Activated CD4-positive, alpha-beta T cell treated with anti-CD3 and anti-CD28 coated beads for 1 hour (primary cell): ENCODE measurements at places on chromosomes 1 and 21.

DNA sequence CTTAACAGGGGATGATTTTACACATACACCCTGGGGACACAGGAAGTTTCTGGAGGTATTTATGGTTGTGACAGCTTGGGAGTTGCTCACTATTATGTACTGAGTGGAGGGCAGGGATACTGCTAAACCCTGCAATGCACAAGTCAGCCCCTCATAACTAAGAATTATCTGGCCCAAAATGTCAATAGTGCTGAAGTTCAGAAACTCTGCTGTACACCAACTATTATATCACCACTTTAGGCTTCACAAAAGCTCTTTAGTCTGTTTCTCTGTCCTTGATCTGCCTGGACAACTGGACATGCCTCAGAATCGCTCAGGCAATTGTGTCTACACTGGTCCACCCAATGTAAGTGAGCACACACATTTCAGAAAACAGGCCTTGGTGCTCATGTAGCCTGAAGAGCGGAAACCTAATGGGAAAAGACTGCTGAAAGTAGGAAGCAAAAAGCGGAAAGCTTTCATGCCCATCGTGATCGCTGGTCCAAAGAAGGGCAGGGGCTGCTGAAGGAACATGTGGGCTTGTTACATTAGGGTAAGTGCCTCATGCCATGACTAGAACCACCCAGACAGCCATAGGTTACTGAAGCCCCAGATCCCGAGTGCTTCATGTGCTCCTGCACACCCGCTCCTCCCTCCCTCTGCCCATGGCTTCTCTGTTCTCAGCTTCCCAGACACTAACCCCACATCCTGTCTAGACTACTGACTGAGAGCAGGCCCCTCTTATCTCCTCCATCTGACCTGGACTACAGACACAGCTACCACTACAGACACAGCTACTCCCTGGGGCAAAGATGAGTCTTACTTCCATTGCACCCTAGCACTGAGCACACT, 73.5 kb downstream of the LRIG2 start:
- DNase-seq = no peak

DNA sequence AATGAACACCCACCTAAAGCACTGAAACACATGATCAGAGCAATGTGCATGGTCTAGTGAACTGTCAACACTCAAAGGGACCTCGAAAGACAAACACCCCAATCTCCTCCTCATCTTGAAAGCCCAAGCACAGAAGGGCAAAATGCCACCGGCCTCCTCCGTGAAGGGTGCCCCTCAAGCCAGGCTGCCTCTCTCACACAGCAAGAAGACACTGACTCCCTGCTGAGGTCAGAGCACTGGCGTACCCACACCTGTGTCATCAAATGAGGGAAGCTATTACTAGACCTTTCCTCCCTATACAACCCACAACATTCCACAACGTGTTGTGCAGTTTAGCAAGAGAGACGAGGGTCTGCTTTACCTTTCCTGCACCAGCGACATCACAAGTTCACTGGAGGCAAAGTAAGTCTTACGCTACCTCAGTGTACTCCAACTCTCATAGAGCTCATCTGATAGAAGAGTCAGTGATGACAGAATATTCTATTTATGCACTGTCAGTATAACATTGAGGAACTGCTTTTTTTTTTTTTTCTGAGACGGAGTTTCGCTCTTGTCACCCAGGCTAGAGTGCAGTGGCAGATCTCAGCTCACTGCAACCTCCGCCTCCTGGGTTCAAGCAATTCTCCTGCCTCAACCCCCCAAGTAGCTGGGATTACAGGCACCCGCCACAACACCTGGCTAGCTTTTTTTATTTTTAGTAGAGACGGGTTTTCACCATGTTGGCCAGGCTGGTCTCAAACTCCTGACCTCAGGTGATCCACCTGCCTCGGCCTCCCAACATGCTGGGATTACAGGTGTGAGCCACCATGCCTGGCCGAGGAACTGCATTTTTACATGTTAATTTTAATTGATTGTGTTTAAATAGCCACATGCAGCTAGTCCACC, 3.3 kb downstream of the SH3BP5L start:
- DNase-seq = peak; percentile 3

GRCh38 chr1:172357753-172358385, 62.6 kb upstream of the C1orf105 start:
- DNase-seq = no peak

DNA sequence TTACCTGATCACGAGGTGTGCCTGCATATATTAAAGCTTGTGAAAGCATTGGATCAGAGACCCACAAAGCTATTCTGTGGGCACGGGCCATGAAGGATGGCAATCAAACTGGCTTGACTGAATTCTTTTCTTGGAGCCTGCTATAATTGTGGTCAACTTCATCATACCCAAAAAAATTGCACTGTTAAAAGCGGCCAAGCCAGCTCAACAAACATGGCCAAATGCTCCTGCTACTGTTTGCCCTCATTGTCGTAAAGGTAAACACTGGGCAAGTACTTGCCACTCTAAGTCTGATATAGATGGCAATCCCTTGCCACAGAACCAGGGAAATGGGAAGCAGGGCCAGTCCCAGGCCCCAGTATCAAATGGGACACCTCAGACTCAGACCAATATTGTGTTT, 6.6 kb upstream of the GSTM5 start:
- no peak for DNase-seq

GRCh38 chr1:206015071-206015470, 8.6 kb downstream of the CTSE start:
- no peak for DNase-seq

- no peak for DNase-seq
Observed at GRCh38 chr1:235105051-235106043, 23.3 kb downstream of the TOMM20 start.

DNA sequence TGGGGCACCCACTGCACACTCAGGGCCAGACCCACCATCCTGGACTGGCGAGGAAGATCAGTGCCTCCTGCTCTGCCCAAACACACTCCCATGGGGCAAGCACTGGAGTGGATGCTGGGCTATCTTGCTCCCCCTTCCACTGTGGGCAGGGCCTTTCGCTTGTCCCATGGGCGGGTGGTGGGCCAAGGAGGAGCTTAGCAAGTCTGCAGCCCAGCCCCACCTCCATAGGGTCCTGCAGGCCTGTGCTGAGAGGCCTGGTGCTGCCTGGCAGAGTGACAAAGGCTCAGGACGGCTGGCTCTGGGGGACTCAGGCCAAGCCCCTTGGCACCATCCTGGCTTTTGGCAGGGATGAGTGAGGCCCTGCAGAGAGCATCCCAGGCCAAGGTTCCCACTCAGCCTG, 89.4 kb downstream of the PTPRU start:
- no peak for DNase-seq

DNA sequence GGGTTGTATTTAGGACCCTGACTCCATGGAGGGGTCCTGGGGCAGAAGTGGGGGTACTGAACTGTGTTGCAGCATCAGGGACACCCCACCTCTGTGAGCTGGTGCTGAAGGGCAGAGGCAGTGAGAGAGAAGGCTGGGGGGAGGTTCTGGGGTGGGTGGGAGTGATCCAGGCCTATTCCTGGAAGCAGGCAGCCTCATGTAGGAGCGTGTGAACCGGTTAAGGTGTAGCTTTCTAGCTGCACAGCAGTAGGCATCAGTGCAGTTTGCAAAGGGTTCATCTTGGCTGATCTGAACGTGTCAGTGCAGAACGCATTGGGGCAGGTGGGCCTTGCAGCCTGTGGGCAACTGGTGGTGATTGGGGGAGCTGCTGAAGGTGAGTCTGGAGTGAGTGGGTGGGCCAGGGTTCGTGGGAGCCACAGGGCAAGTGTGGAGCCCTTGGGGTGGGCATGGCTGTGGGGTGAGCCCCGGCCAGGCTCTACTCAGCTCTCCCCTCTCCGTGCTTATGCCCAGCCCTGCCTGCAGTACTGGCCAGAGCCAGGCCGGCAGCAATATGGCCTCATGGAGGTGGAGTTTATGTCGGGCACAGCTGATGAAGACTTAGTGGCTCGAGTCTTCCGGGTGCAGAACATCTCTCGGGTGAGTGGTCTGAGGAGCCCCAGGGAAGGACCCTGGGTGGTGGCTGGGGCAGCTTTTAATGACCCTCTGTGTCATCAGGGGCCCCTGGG, 86.7 kb downstream of the PTPRU start:
- no peak for DNase-seq

DNA sequence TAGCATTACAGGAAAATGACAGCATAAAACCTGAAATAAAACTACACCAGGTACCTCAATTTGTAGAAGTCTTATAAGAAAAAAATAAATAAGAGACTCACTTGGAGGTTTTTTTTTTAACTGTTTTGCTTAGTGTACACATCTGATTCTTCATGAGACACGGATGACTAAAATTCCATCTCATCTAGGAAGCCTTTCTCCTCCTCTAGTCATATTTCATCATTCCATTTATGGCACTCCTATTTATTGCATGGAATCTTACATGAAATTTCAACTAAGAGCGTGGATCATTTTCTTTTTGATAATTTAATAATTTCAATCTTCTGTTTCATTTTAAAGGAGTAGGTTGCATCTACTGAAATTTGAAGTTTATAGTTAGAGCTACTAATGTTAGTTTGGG, 1.6 kb upstream of the PTGS2 start:
- DNase-seq = no peak

DNA sequence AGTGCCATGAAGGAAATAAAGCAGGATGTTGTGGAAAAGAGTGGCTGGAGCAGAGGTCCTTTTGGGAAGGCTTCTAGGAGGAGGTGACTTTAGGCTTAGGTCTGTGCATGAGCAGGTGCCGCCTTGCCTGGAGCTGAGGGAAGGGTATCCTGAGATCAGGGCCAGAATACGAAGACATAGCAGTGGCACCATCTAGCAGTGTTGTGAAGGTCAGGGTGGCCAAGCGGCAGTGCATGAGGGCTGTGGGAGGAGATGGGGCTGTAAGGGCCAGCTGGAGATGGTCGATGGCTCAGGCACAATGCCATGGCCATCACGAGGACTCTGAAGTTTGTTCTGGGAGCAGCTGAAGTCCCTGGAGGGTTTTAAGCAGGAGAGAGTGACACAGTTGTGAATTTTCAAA, 219.5 kb downstream of the PTPRU start:
- no peak for DNase-seq

GRCh38 chr1:52142220-52143183, 613 bp downstream of the ZFYVE9 start:
- DNase-seq = peak; percentile 10

- no peak for DNase-seq
Observed at GRCh38 chr1:146029117-146029516, 7.6 kb upstream of the HJV start.

DNA sequence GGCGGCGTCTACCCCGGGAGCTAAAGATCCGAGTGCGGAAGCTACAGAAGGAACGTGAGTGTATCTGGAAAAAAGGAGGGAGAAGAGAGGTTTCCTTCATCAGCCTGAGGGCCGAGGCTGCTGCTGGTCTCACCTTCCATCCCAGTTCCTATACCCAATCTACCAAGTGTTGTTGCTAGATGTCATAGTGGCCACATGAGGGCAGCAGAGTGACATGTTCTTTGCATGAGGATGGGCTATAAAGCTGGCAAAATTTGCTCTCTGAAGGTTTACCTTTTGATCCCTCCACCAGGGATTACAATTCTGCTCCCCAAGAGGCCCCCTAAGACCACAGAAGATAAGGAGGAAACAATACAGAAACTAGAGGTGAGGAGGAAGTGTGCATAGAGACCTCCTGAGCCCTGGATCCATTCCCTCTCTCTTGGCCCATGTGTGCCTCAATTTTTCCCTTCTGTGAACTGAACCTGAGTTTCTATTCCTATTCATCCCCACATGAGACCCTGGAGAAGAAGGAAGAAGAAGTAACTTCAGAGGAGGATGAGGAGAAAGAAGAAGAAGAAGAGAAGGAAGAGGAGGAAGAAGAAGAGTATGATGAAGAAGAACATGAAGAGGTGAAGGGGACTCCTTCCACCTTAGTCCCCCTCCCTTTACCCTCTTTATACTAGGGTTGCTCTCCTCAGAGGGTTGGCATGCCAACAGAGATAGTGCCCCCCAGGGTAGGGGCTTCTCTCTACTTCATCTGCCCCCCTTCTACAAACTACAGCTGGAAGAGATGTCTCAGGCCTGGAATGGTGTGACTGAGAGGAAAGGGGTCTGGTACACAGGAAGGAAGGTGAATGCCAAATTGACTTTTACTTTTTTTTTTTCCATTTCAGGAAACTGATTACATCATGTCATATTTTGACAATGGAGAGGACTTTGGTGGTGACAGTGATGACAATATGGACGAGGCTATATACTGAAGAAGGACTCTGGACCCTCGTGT, 13.3 kb downstream of the POLR3GL start:
- DNase-seq = peak; percentile 61

DNA sequence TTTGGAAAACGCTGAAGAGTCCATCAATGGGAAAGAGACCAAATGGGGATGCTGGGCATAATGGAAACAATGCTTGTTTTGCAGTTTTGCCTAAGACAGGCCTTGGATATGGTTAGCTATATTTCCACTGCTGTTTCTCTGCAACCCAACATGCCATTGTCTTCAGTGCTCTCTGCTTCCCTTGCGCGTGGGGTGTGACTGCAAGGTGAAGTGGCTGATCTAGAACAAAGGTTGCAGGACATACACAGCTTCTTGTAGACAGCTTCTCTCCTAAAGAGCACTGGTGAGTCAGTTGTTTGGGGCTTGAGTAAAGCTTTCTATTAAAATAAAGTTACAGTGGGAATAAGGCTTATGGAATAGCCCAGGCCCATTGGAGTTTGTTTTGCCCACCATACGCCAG, 33.0 kb downstream of the RUNX1 start:
- no peak for DNase-seq

GRCh38 chr1:186763107-186763506, 65.6 kb upstream of the PLA2G4A start:
- no peak for DNase-seq

DNA sequence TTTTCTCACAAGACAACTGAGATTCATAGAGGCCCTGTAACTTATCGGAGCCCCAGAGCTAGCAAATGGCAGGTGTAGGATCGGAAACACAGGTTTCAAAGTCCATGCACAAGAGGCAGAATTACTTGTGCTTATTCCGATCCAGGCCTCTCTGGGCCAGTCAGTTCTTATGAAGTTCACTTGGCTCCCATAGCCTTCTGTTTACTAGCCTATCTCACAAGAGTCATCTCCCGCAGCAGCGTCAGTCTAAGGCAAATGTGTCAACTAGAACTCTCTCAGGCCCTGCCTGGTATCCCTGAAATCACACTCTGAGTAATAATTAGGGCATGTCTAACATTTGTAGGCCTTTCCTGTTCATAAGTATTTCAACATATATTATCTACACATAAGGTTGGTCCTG, 43.3 kb downstream of the PHC2 start:
- no peak for DNase-seq

DNA sequence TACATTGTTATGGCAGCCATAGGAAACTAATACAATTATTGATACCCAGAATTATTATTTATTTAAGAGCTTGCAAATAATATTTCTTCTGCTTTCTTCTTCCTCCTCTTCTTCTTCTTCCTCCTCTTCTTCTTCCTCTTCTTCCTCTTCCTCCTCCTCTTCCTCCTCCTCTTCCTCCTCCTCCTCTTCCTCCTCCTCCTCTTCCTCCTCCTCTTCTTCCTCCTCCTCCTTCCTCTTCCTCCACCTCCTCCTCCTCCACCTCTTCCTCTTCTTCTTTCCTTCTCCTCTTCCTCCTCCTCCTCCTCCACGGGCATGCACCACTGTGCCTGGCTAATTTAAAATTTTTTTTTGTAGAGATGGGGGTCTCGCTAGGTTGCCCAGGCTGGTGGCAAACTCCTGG, 95.6 kb upstream of the BCAR3 start:
- no peak for DNase-seq

- DNase-seq = no peak
Observed at GRCh38 chr1:79981481-79981880, 975.0 kb upstream of the ADGRL4 start.
